C1 segment of cervical spinal cord (tissue), 14 donors: ENCODE measurements at places on chromosomes 3 and 15.
A peak's percentile ranks its signal among the peaks of the same experiment; 100 is the strongest.

DNA sequence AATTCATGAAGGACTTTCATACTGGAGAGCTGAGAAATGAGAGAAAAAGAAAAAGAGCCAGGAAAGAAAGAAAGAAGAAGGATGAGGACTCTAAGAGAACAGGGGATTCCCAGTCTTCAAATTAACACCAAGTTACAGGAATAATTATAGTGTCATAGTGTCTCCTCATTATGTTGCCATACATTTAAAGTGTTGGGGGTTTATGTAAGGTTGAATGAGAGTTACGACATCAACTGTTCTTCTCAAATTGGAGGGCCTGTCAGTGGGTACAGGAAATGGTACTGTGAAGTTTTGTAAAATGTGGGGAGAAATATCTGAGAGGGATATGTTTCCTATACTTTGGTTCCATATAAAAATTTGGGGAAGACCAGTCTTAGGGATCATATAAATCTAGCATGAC, 12.3 kb upstream of the CD200 start:
- no peak for DNase-seq

DNA sequence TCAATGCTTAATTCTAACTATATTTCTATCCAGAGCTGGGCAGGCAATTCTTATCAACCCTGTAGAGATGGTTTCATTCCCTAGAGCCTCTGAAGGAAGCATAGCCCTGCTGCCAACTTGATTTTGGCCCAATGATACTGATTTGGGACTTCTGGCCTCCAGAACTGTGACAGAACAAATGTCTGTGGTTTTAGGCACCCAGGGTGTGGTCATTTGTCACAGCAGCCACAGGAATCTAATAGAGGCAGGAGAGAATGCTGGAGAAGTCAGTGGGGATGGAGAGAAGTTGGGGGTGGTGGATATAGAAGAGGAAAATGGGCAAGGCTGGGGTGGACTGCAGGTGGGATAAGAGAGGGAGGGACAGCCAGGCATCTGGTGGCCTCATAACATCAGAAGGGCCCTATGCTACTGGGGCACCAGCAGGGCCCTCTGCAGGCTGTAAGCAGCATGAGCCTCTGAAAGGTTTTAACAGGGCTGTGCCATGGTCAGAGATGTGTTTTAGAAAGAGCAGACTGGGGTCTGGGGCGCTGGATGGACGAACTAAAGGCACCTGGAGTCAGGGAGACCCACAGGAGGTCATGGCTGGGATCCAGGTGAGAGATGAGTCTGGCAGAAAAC, 19.8 kb downstream of the MRPS11 start:
- no peak for DNase-seq

DNA sequence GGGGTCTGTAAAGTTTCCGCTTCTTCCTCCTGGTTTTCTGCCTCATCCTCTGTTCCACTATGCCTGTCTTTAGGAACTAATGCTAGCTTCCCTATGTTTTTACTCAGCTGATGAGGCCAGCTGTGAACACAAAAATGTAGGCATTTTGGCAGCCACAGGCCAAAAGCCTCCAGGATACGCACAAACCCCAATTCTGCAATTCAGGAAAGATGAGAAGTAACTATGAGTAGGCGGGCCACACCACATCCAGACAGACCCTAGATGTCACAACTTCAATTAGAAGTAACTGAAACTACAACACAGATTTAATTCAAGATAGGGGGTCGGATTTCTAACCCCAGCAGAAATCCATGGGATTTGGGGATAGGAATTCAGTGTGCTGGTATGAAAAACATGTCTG, 11.9 kb downstream of the CA12 start:
- no peak for DNase-seq

DNA sequence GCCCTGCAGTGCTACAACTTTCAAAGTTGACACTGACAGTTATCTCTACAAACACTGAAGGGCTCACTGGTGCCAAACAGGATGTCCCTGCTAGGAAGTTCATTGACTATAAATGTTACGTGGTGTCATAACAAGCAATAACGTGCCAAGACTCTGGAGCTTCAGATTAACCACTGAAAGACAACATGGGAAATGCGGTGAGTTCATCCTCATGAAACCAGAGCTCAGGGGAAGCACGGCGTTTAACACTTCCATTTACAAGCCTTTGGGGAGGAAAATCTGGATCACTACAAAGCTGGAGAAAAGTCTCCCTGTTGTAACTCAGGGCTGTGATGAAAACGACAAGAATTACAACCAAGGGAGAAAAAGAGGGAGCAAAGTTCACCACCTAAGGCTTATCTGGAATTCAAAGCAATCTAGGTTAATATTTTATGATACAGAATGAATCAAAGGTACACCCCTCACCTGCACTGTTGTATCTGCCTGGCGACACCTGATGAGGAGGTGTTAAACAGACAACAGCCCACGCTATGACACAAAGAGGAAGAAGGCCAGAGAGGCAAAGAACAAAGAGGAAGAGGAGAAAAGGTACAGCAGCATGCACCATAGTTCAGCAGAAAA, 27.0 kb downstream of the SHQ1 start:
- DNase-seq = no peak

DNA sequence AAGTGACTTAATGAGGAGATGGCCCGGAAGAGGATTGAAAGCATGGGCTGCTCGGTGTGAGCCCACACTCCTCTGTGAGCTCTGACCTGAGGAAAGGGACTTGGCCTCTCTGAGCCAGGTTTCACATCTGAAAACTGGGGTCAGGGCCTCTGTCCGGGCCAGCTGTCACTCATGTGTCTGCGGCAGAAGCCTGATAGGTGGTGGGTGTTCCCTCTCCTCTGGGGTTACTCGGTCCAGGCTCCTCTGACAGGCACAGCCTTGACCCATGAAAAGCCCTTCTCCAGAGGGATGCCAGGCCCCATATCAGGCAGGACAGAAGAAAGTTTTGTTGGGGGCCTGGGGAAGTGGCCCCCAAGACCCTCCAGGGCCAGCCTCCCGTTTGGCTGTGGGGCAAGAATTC, 131.4 kb downstream of the CHSY1 start:
- no peak for DNase-seq

DNA sequence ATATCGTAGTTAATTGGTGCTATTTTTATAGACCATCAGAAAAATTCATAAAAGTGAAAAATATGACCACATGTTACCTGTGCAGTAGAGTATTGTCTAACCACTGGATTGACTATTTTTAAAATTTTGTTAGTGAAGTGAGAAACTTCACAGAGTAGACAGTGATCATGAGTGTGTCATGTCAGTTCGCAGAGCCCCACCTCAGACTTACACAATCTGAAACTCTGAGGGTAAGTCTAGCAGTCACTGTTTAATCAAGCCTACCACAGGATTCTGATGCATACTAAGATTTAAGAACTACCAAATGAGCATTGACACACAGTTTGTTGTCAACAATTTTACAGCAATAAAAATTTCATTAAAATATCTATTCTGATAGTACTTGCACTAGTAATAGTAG, 552.9 kb upstream of the SUCLG2 start:
- no peak for DNase-seq

DNA sequence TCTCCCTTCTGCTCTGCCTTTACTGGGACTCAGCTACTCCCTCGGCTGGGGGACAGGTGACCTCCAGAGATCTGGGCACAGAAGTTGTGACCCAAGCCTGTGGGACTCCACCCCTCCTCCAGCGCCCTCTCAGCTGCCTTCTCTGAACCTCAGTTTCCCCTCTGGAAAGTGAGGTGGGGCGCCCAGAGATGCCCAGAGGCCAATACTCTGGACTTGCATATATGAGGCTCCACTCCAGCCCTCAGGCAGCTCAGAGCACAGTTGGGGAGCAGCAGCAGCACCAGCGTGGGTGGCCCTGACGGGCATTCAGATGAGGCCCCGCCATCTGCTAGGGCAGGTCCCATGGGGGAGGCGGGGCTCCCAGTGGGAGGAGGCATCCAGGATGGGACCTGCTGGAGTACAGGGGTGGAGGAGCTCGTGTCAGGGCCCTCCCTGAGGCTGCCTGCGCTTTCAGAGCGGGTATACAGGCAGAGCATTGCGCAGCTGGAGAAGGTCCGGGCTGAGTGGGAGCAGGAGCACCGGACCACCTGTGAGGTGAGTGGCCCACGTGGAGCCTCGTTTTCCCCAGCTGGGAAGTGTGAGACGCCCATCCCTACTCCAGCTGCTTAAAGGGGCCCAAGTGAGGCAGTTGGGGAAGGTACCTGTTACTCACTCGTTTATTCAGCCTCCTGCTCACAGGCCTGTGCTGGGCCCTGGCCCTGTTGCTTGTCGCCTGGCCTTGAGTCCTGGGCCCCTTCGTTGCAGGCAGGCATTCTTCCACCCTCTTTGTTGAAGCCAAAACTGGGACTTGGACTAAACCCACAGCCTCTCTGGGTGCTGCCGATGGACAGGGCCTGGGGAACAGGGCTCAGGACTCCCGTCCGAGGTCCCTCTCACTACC, 35.4 kb downstream of the PSTPIP1 start:
- no peak for DNase-seq

GRCh38 chr3:15313461-15313860, 18.9 kb downstream of the SH3BP5 start:
- DNase-seq = no peak

DNA sequence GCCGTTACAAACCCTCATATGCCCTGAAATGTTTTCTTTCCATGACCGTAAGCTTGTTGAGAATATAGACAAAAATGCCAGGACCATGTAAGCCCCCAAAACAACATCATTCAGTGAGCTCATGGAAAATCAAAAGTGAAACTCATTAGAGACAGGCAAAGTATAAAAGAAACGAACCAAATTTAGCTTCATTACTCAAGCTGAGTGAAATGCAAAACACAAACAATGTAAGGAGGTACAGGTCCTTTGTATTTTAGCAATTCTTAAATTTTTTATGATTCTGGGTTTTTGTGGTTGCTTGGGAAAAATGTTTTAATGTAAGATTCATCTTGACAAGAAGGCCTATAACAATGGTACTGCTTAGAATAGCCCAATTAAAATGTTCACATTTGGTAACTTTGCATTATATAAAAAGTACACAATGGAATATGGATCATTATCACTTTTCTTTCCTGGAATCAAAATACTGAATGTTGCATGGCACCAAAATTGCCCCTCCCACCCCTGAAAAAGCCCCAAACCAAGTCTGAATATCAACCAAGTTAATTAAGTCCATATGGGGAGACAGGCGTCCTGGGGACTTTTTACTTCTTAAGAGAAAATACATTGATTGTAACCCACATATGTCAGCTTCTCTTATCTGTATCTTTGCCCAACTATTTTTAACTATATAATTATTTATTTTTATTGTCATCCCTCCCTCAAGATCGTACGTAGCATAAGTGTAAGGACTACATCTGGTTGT, 247.7 kb upstream of the CDIN1 start:
- DNase-seq = no peak

- DNase-seq = no peak
Observed at GRCh38 chr15:68789534-68790241, 31.0 kb downstream of the ANP32A start.

DNA sequence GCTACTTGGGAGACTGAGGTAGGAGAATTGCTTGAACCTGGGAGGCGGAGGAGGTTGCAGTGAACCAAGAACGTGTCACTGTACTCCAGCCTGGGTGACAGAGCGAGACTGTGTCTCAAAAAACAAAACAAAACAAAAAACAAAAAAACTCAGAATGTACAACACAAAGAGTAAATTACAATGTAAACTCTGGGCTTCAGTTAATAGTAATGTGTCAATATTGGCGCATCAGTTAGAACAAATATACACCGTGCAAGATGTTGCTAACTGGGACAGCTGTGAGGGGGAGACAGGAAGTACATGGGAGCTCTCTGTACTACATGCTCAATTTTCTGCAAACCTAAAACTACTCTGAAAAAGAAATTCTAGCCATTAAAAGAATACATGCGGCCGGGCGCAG, 23.5 kb upstream of the TRPM1 start:
- DNase-seq = no peak

GRCh38 chr15:69723404-69724096, 270.9 kb downstream of the RPLP1 start:
- no peak for DNase-seq

- DNase-seq = no peak
Observed at GRCh38 chr3:126961191-126961790, 21.6 kb upstream of the PLXNA1 start.

- no peak for DNase-seq
Observed at GRCh38 chr3:35439663-35440062, 199.7 kb upstream of the ARPP21 start.

GRCh38 chr3:101377796-101378195, 57.4 kb upstream of the IMPG2 start:
- no peak for DNase-seq

DNA sequence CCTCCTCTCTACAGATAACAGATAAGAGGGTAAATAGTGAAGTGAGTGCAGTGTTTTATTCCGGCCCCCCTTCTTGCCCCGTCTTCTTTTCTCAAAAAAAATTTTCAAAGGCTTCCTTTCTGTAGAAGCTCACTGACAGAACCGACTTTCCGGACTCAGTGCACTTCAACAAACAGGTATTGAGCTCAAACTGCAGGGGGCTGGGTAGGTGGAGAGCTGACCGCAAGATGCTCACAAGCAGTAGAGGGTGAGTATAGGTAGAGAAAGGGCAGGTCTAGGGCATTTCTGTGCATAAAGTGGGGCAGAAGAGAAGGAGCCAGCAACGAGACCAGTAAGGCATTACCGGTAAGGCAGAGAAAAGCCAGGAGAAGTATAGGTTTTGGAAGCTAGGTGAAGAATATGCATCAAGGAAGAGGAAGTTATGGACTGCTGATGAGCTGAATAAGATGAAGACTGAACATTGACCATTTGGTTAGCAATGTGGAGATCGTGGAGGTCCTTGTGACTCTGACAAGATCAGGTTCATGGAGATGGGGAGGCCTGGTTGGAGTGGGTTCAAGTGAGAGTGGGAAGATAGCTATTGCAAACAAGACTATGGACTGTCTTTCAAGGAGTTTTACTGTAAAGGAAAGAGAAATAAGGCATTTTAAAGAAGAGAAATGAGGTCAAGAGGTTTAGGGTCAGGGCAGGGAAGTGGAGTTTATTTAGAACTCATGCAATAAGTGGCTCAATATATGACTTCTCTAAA, 97.4 kb downstream of the ST6GAL1 start:
- DNase-seq = no peak

DNA sequence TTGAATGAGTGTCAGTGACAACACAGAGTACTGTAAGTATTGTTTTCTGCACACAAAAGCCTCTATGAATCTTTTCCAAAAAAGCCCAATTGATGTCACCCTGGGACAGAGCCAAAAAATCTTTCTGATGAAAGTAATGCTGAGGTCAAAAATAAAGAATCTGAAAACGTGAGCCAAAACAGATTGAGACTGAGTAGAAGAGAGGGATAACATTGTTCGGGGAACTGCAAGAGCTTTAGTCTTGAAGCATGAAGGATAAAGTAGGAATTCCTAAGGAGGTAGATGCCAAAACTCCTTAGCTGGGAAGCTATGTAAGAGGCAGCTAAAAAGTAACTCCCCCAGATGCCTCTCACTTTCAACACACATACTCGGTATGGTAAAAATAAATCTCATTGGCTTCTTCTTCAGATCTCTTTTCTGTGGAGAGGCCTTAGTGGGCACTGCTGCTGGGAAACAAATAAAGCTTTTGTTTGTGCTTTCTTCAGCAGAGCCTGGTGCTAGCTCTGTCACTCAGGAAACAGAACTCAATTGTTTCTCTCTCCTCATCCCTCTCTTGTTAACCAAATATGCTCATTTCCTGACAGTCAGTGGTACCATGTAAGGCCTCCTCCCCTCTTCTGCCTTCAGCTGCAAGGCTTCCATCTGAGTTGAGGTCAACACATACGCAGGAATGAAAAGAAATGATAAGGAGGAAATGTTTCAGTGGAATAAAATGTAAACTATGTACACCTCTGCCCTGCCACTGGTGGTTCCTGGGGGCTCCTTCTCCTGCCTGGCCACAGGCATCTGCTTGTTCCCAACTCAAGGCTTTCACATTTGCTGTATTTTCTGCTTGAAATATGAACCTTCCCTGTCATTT, 58.1 kb downstream of the CD200 start:
- DNase-seq = peak; percentile 41

GRCh38 chr15:99110093-99110492, 5.2 kb downstream of the SYNM start:
- no peak for DNase-seq

GRCh38 chr3:31832551-31832950, 148.5 kb downstream of the OSBPL10 start:
- DNase-seq = no peak
